ENCODE measurements at places on chromosomes 4 and X. TPM values are rescaled to one million over a fixed set of nuclear protein-coding genes. Genes with fewer than 3 reads are reported as not detected.

The TEX11 gene
- not detected for total RNA-seq

The ADH7 gene
- not detected for total RNA-seq

The ABLIM2 gene
- total RNA-seq, result 2.7 TPM

The CORIN gene
- total RNA-seq, result 2.4 TPM

The XAGE1A gene
- total RNA-seq, result not detected

The MTNR1A gene
- not detected for total RNA-seq

The MAOA gene
- 18.7 TPM for total RNA-seq

The FAM241A gene
- 1.1 TPM for total RNA-seq

The TMEM255A gene
- total RNA-seq, result 0.07 TPM

The MAGEA1 gene
- not detected for total RNA-seq

The FAM9B gene
- total RNA-seq, result not detected

The BST1 gene
- 55.3 TPM for total RNA-seq

The PPEF1 gene
- 0.26 TPM for total RNA-seq

The INTU gene
- 7.4 TPM for total RNA-seq

The INPP4B gene
- 10.6 TPM for total RNA-seq

The MXD4 gene
- total RNA-seq, result 73.8 TPM

The POLN gene
- total RNA-seq, result 5.1 TPM

The SPACA5 gene
- not detected for total RNA-seq

The TMPRSS11D gene
- total RNA-seq, result not detected

The VCX gene
- total RNA-seq, result not detected

Data from smooth muscle cell of the pulmonary artery (primary cell).